ENCODE measurements at places on chromosomes 11 and 22.

DNA sequence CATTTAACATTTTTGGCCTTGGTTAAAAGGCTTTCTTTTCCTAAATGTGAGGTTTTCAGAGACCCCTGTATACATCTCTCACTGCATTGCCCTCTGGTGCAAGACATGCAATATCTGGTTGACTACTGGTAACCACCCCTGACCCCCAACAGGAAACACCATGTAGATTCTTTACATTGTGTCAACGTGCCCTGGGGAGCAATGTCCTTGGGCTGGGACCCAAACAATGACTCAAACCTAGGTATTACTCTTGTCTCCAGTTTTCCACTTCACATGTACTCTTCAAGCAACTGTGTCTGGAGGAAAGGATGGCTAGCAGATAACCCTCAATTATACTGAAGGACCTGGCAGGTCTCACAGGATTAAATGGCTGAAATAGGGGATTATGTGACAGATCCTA, 1.1 kb upstream of the GPR83 start:
- no peak for DNase-seq

GRCh38 chr22:35215993-35216392, 41.3 kb upstream of the HMGXB4 start:
- no peak for DNase-seq

- DNase-seq, result no peak
These were observed 5.2 kb upstream of the ARRB1 start for GRCh38 chr11:75356613-75357012.

DNA sequence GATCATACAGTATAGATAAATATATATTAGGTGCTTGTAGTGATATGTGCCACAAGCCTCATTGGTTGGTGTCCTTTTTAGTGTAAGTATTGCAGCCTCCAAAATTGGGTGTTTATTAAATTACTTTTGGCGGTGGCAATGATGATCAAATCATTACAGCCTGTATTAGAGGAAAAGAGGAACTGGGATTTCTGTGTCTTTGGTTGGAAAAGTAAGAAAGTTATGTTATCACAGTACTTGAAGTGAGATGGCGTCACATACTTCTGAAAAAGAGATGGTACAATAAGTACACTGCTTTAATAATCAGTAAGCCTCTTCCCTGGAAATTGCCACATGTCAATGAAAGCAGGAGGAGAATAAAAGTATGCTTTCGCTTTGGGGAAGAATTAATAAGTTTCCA, 523 bp upstream of the MPZL3 start:
- DNase-seq, result no peak

DNA sequence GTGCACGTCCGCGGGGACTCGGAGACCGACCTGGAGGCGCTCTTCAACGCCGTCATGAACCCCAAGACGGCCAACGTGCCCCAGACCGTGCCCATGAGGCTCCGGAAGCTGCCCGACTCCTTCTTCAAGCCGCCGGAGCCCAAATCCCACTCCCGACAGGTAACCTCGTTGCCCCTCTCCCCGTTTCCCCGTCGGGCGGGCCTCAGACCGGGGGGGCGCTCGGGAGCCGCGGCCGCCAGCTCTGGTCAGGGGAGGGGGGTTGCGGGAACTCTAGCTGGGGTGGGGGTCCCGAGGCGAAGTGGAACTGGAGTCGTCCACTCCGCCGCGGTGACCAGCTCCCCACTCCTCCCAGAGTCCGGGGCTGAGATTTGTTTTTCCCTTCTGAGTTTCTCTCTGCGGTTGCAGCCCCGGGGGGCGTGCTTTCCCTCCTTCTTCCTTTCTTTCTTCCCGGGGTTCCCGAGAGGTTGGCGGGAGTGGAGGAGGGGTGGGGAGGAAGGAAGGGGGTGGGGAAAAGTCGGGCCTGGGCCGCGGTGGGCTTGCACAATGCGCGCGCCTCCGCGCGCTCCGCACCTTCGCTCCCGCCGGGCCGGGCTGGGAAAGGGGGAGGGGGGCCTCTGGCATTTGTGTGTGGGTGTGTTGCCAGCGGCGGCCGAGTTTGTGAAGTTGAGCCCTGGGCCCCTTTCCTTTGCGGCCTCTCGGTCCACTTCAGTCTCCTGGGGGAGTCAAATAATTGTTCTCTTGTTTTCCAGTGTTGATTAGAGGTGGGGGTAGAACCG, 952 bp downstream of the YAP1 start:
- peak; percentile 48 for DNase-seq

GRCh38 chr22:24455751-24456426, 28.5 kb downstream of the ADORA2A start:
- no peak for DNase-seq

DNA sequence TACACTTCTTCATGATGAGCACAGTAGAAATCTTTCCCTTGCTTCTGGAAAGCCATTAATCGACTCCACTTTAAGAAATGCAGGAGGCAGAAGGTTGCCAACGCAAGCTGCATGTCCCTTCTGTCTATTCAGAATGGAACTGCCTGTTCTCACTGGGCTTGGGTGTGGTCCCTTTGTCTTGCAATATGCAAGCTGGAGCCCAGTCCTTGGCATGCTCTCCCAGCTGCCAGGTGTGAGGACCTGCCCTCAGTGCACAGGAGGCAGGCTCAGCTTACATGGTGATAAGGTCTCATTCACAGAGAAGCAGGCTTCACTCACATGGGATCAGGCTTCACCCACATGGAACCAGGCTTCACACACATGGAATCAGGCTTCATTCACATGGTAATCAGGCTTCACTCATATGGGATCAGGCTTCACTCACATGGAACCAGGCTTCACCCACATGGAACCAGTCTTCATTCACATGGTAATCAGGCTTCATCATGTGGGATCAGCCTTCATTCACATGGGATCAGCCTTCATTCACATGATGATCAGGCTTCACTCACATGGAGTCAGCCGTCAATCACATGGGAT, 59.2 kb upstream of the USP47 start:
- DNase-seq, result no peak

- DNase-seq, result no peak
These were observed 413.6 kb downstream of the OPCML start for GRCh38 chr11:133118563-133119268.

DNA sequence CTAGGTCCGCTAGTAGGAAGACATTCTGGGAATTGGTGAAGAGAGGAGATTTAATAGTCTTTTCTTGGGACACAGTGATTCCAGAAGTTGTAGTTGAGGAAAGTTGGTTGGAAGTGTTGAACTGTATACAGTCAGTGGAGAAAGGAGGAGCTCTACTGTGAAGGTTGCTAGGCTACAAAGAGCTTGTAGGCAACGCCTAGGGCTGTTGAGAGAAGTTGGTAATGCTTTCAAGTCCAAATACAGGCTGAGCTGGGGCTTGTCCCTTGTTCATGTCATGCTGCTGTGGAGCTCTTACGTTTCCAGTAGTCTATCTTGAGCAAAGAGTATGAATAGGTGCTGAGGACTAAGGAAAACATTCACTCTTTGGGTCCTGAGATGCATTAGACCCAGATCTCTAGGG, 1.1 kb downstream of the TBCEL start:
- DNase-seq, result no peak

DNA sequence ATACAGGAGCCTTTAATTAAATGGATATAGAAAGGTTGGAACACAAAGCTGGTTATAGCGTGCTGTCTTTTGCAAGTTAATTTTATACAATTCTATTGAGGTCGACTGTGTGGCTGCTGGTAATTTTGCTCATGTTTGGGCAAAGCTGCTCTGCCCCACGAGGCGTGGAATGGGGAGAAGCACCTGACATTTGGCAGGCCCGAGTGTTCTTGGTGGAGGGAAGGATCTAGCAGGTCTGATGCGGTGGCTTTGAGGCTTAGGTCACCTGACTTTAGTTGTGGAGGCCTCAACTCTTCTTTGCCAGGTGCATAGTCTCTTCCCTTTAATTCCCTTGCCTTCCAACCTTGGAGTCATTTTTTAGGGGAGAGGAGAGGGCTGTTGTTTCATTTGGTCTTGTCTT, 97.3 kb downstream of the ZBTB16 start:
- DNase-seq, result no peak

Measured in Caki2 (cell line).